ENCODE measurements at places on chromosomes 5 and 9. TPM values are rescaled to one million over a fixed set of nuclear protein-coding genes. Genes with fewer than 3 reads are reported as not detected.

- no peak for DNase-seq
These were observed 11.6 kb upstream of the CLTB start for GRCh38 chr5:176427971-176428370.

The DAB2IP gene
- polyA plus RNA-seq: 48.2 TPM

- no peak for DNase-seq
These were observed 8.1 kb upstream of the HAVCR1 start for GRCh38 chr5:157067005-157067404.

The ENTREP1 gene
- polyA plus RNA-seq: 3.4 TPM

- DNase-seq: no peak
These were observed 17.0 kb downstream of the HRH2 start for GRCh38 chr5:175674731-175675346.

DNA sequence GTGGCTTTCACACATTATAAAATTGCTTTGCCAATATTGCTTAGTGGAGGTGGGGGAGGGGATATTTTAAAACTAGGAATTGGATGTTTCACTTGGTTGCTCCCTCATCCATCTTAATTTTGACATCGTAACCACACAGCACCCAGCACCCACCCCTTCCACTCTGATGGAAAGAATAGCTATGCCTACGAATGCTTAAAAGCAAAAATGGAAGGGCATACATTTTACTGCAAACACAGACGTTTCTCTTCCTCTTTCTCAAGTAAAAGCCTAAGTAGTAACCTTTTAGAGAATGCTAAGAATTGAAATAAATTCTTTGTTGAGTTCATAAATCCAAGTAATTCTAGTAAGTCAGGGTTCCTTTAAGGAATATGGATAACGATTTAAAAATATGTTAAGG lies 69.9 kb downstream of the JAKMIP2 start:
- no peak for DNase-seq

DNA sequence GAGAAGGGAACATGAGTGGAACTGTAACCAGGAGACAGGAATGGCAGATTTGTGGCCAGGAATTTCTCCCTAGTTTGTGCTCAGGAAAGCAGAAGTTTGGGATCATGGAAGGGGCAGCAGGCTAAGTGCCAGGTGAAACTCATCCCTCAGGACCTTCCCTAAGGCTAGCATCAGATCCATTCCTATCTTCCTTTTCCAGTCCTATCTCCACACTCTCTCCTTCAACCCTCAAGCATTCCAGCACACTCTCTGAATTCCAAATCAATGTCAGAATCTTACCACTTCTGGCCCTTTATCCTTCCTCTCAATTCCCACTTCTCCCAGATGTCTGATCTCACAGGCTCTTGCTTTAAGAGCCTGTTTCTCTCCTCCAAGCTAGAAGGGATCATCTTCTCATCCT lies 53.2 kb upstream of the GRIA1 start:
- DNase-seq: no peak

DNA sequence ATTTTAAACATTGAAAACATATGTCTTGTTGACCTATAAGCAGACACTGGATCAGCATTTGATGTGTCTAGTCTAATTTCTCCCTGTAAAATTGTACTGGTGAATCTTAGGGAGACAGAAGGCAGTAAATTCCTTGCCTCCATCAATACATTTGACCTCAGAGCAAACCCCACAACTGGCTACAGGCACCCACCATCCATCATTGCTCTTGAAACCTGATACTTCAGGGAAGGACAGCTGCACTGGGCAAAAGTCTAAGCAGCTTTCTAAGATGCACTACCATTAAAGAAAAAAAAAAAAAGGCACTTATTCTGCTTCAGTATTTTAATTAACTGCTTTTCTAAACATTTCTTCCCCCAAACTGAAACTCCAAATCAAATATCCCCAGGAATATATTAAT lies 1051.3 kb upstream of the DMAC1 start:
- peak; percentile 43 for DNase-seq

DNA sequence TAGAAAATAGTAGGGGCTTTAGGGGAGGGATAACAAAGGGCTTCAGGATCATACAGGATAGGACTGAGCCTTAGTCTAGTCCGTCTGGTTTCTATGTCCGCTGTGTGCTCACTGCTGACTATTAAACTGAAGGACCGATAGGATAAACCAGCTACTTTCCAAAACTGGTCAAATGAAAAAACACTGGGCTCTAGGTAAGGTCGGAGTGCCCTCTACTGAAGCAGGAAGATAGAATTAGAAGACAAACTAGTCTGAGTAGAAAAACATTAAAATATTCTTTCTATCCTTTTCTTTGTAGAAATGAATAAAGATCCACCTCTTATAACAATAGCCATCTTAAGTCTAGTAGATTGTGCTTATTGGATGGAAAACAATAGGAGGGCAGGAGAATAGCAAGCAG lies 133.6 kb downstream of the CEMIP2 start:
- no peak for DNase-seq

The ZDHHC11 gene
- 12.0 TPM for polyA plus RNA-seq

The TNC gene
- 331 TPM for polyA plus RNA-seq

- DNase-seq: no peak
These were observed 196.3 kb upstream of the KLF4 start for GRCh38 chr9:107685901-107686300.

GRCh38 chr5:75522025-75522424 lies 10.3 kb downstream of the POLK start:
- DNase-seq: no peak

The SH3GL2 gene
- 4.0 TPM for polyA plus RNA-seq

- no peak for DNase-seq
These were observed 156.2 kb downstream of the MED10 start for GRCh38 chr5:6222121-6222520.

DNA sequence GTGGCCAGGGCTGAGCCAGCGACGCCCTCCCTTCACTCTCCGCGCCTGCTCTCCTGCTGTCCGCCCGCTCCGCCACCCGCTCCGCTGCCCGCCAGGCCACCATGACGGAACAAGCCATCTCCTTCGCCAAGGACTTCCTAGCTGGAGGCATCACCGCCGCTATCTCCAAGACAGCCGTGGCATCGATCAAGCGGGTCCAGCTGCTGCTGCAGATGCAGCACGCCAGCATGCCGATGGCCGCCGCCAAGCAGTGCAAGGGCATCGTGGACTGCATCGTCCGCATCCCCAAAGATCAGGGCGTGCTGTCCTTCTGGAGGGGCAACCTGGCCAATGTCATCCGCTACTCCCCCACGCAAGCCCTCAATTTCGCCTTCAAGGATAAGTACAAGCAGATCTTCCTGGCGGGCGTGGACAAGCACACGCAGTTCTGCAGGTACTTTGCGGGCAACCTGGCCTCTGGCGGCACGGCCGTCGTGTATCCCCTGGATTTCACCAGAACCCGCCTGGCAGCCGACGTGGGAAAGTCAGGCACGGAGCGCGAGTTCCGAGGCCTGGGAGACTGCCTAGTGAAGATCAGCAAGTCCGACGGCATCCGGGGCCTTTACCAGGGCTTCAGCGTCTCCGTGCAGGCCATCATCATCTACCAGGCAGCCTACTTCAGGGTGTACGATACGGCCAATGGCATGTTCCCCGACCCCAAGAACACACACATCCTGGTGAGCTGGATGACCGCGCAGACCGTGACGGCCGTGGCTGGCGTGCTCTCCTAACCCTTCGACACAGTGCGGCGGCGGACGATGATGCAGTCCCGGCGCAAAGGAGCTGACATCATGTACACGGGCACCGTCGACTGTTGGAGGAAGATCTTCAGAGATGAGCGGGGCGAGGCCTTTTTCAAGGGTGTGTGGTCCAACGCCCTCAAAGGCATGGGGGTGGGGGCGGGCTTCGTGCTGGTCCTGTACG lies 1130.4 kb upstream of the ACO1 start:
- DNase-seq: no peak

The FABP6 gene
- 0.40 TPM for polyA plus RNA-seq

The CER1 gene
- 0.38 TPM for polyA plus RNA-seq

The ABO gene
- polyA plus RNA-seq: 19.2 TPM

The TNFSF8 gene
- polyA plus RNA-seq: 0.33 TPM

DNA sequence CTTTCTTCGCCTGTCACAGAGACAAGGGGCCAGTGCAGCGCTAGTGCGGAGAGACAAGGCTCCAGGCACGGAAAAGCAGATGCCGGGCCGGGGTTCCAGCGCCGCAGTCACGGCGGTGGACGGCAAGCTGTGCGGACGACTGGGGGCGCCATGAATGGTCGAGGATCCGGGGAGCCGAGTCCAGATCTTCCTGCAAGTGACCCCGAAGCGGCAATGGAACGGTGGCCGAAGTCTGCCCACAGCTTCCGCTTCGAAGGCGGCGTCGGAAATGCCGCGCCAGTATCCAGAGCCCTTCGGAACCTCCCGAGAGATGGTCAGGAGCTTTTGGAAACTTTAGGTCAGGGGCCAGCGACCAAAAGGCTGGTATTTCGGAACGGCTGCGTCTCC lies 601 bp upstream of the FAF2 start:
- no peak for DNase-seq

- no peak for DNase-seq
These were observed 171.1 kb downstream of the DMRT2 start for GRCh38 chr9:1221298-1221697.

- DNase-seq: no peak
These were observed 24.9 kb upstream of the GADD45G start for GRCh38 chr9:89579741-89580385.

DNA sequence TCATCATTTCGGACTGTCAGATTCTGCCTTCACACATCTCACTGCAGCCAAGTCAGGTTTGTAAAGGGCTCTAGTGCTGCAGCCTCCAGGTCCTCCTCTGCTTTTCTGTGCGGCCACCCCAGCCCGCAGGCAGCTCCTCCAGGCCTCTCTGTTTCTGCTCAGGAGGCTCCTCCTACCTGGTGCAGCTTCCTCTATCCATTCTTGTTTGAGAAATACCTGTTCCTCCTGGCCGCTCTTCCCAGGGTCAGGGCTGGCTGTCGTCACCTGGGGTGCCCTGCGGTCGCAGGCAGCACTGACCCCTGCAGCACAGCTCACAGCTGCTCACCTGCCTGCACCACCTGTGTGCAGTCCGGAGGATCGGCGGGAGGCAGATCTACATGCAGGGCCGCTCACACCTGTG lies 387.7 kb upstream of the IRX4 start:
- no peak for DNase-seq

DNA sequence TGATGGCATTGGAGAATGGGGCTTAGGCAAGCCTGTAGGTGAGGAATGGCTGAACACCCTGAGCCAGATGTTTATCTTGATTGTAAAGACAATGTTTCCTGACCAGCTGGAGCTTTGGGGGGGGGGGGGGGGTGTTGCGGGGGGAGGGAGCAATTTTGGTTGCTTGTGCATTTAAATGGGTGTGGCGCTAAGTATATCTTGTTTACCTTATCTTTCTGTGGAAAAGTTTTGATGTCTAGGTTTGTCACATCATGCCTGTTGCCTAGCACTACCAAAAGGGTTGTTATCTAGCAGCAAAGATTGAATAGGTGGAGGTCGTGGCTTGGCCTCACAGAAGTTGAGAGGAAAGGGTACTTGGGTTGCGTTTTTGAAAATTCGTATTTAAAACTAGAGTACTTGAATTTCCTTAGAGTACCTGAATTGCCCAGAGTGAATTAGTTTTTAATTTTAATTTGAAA lies 1.3 kb downstream of the SMAD5 start:
- no peak for DNase-seq

- no peak for DNase-seq
These were observed 3.9 kb upstream of the PHF24 start for GRCh38 chr9:34954225-34954624.

GRCh38 chr5:149656576-149657182 lies 73.4 kb upstream of the PPARGC1B start:
- DNase-seq: no peak

The SECISBP2 gene
- polyA plus RNA-seq: 60.5 TPM

- DNase-seq: no peak
These were observed 256.9 kb downstream of the TRIM32 start for GRCh38 chr9:116943970-116944369.

The CLIC3 gene
- polyA plus RNA-seq: 0.29 TPM

- no peak for DNase-seq
These were observed 50.5 kb downstream of the COMMD10 start for GRCh38 chr5:116135344-116135743.

DNA sequence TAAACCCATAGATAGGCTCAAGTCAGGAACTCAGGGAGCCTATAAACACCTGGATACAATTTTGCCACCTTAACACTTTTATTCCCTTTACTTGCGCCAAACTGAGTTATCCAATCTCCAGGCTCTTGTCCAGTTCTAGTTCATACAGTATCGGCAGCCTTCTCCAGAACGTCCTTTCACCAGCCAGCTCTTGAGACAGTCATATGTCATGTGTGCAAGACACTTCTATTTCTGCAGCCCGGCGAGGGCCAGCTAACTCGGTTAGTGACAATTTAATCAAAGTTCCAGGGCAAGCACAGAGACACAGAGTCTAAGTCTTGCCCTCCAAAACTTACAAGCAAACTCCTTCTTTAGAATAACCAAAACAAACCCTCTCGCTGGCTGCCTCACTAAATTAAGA lies 12.9 kb downstream of the ABCA1 start:
- no peak for DNase-seq

DNA sequence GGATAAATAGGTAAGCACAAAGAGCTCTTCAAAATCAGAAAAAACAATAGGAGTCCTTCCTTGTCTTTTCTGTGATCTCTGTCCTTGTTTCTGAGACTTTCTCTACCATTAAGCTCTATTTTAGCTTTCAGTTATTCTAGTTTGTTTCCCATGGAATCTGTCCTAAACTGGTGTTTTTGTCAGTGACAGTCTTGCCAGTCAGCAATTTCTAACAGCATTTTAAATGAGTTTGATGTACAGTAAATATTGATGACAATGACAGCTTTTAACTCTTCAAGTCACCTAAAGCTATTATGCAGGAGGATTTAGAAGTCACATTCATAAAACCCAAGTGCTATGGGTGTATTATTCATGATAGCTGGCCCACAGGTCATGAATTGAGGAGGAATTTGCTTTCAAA lies 17.9 kb downstream of the TIGD6 start:
- DNase-seq: no peak

DNA sequence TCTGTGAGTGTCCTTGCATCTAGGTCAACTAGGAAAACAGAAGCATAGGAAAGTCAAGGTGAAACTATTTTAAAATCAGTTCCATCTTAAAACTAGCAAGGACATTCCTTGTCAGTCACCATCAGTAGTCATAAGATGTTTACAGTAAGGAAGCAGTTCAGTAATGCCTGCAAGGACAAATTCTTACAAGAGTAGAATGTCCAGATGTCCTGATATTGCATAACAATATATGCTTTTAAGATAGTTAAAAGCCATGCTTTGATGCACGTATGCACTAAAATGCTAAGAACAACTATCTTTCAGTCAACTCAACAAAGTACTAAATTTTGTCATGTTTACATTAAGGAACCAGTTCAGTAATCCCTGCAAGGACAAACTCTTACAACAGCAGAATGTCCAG lies 11.3 kb upstream of the SVEP1 start:
- DNase-seq: no peak

GRCh38 chr5:168328814-168329213 lies 37.4 kb downstream of the WWC1 start:
- DNase-seq: peak; percentile 72

GRCh38 chr5:154288145-154288544 lies 97.6 kb downstream of the GALNT10 start:
- DNase-seq: no peak

DNA sequence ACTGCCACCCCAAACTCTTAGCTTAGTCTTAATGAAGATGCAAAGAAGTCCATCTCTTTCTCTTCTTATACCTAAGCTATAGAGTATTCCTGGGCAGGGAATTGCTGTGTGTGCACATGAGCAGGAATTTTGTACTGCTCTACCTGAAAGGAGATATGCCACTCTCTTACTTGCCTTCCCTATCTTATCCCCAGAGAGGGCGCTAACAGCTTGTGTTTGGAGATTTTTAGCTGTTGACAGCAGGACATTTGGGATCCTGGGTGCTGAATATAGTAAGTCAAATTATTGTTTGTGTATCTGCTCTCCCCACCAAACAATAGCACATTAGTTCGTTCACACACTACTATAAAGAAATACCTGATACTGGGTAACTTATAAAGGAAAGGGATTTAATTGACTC lies 159.5 kb downstream of the GABRG2 start:
- no peak for DNase-seq

The ADAMTS6 gene
- 1.5 TPM for polyA plus RNA-seq

The EHMT1 gene
- polyA plus RNA-seq: 82.8 TPM
